Activated CD4-positive, alpha-beta T cell treated with anti-CD3 and anti-CD28 coated beads for 36 hours (primary cell): ENCODE measurements at places on chromosomes 13 and 19. TPM values are rescaled to one million over a fixed set of nuclear protein-coding genes. Genes with fewer than 3 reads are reported as not detected.

The KLK3 gene
- total RNA-seq, result not detected

The JSRP1 gene
- 0.39 TPM for total RNA-seq

DNA sequence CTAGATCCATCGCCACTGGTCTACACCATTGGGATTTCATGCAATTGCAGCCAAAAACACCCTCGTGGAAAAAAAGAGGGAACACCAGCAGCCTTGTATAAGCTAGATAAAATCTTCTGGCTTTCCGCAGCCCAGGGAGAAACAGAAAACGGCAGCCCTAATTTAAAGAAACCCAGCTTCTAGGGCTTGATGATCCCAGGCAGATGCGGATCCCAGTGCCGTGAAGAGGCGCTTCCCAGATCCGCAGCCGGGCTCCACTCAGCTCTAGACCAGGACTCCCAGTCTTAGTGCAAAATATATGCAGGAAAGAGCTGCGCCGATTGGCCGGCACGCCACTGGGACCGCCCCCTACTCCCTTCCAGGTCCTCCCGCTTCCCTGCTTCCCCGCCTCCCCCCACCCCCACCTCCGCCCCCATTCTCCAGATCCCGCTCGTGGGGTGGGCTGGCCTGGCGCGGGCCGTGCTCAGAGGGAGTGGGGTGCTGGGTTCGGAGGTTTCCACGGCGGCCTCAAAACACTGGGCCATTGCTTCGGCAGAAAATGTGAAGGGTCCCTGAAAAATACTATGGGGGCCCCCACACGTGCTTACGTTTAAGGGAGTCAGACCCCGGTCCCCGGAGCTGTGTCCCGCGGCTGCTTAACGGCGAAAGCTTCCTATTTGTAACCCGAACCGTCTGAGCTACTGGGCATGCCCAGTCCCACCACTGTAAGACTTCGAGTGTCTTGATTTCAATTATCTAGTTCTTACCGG is 63.1 kb downstream of the SERP2 start:
- H3K27ac ChIP-seq, result peak overlapping the region; percentile 45
- peaks cover 11% of the 10 kb centered on the region for H3K27me3 ChIP-seq
- peaks cover 18% of the 10 kb centered on the region for H3K4me1 ChIP-seq
- H3K4me3 ChIP-seq, result peak overlapping the region; percentile 73
- peak; percentile 62 for DNase-seq

DNA sequence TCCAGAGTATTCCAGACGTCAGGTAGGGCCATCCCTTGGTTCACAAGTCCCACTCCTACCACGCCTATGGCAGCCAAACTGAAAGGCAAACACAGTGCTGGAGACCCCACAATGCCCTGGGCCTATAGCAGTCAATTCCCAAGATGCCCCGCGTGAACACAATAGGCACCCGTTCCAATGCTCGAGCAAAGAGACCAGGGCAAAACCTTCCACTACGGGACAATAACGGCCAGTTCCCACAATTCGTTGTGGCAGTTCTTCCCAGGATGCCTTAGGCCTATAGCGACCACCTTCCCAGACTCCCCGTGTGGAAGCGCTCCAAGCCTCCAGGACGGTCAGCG is 538 bp downstream of the ZNF428 start:
- H3K27ac ChIP-seq, result peak overlapping the region; percentile 99
- H3K4me3 ChIP-seq, result peak overlapping the region; percentile 94
- no peaks in the 10 kb centered on the region for H3K27me3 ChIP-seq
- peak; percentile 79 for DNase-seq

DNA sequence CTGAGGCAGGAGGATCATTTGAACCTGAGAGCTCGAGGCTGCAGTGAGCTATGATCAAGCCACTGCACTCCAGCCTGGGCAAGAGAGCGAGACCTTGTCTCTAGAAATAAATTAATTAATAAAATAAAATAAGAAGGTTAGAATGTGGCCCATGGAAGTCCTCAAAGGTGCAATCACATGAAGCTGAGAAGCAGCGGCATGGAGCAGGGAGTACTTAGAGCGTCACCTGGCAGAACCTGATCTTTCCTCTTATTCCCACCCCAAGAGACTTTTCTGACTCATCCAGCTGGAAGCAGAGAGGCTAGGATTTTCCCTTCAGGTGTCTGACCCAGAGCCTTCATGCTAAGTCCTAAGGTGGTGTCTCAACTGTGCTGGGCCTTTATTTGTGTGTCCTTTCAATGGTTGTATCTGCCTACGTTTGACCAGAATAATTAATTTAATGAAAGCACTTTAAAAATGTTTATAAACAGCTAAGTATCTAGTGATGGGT is 8.9 kb upstream of the MRPS31 start:
- no peaks in the 10 kb centered on the region for H3K36me3 ChIP-seq
- H3K27me3 ChIP-seq, result no peaks in the 10 kb centered on the region
- DNase-seq, result no peak
- peaks cover 26% of the 10 kb centered on the region for H3K4me1 ChIP-seq
- no peak overlapping the region for H3K4me3 ChIP-seq
- no peak overlapping the region for H3K27ac ChIP-seq

DNA sequence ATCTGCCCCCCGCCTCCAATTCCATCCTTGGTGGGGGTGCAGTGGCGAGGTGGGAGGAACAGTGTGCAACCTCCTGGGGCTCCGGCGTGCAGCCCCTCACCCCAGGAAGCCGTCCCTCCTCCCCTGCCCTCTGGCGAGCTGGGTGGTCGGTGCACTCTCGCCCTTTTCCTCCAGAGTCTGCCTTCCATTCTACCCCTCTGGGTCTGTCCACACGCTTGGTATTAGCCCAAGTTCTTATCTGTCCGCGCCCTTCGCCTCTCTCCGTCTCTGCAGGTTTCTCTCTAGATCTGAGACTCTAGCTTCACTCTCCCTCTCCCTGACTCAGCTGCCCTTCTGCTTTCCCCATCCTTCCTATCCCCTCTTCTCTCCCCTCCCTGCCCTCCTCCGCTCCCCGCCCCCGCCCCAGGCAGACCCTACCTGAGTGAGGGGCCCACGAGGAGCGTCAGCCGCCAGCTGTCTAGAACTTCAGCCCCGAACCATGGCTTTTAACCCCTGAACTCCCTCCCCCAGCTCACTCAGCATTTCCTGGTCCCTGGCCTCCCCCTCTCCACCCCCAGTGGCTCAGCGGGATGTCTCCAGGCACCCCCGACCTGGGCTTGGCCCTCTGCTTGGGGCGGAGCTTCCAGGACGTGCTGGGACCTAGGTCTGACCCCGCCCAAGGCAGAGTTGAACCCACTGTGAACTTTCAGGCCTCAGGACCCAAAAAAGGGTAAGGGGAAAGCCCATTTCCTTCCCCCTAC is 499 bp upstream of the KLK13 start:
- H3K4me1 ChIP-seq, result no peaks in the 10 kb centered on the region
- H3K4me3 ChIP-seq, result no peak overlapping the region
- no peaks in the 10 kb centered on the region for H3K36me3 ChIP-seq

DNA sequence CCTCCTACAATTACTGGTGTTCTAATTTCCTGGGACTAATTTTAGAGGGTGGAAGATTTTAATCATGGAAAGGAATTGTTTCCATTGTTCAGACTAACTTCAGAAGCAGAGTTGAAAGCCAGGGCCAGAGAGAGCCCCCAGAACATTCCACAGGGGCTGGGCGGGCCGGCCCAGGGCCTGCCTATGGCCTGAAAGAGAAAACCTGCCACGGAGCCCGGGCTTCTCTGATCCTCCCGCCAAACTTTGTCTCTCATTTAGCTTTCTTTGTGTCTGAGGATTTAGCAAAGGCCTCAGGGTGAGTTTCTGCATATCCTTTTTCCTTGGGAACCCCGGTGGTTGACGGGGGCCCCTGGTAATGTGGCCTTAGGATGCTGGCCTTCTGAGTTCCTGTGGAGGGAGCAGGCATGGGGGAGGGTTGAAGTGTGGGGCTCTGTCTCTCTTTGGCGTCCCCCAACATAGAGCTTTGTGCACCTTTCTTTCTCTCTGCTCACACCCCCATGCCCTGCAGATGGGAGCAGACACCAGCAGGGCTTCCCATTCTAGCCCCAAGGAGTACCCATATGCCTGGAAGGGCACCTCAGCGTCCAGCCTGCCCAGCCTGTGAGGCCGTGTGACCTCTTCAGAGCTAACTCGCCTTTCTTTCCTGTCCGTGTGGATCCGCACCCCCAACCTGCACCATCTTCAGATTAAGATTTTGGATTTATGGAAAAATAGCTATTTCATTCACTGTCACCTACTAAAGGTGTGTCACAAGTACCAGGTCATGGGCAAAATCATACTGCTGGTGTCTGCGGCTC is 539.5 kb downstream of the FGF9 start:
- H3K4me3 ChIP-seq, result no peak overlapping the region
- H3K4me1 ChIP-seq, result peaks cover 11% of the 10 kb centered on the region
- no peak for DNase-seq
- no peak overlapping the region for H3K27ac ChIP-seq

- no peak overlapping the region for H3K4me3 ChIP-seq
- H3K4me1 ChIP-seq, result no peaks in the 10 kb centered on the region
- H3K27me3 ChIP-seq, result no peaks in the 10 kb centered on the region
- H3K36me3 ChIP-seq, result peaks cover 19% of the 10 kb centered on the region
- DNase-seq, result no peak
- no peak overlapping the region for H3K27ac ChIP-seq
Measured at GRCh38 chr19:17148130-17148529, 67.0 kb upstream of the USE1 start.

GRCh38 chr19:51071095-51071405 is 6.2 kb upstream of the KLK13 start:
- H3K27me3 ChIP-seq, result peaks cover 24% of the 10 kb centered on the region
- H3K36me3 ChIP-seq, result no peaks in the 10 kb centered on the region
- no peaks in the 10 kb centered on the region for H3K4me1 ChIP-seq
- no peak overlapping the region for H3K4me3 ChIP-seq

- H3K27ac ChIP-seq, result peak overlapping the region; percentile 75
- H3K36me3 ChIP-seq, result peaks cover 63% of the 10 kb centered on the region
- H3K4me1 ChIP-seq, result peaks cover 75% of the 10 kb centered on the region
- no peaks in the 10 kb centered on the region for H3K27me3 ChIP-seq
- H3K4me3 ChIP-seq, result no peak overlapping the region
Measured at GRCh38 chr19:16115301-16116039, 3.8 kb downstream of the RAB8A start.

GRCh38 chr13:93268327-93269028 is 41.9 kb downstream of the GPC6 start:
- no peaks in the 10 kb centered on the region for H3K36me3 ChIP-seq
- H3K27ac ChIP-seq, result no peak overlapping the region
- H3K4me3 ChIP-seq, result no peak overlapping the region
- no peak for DNase-seq

DNA sequence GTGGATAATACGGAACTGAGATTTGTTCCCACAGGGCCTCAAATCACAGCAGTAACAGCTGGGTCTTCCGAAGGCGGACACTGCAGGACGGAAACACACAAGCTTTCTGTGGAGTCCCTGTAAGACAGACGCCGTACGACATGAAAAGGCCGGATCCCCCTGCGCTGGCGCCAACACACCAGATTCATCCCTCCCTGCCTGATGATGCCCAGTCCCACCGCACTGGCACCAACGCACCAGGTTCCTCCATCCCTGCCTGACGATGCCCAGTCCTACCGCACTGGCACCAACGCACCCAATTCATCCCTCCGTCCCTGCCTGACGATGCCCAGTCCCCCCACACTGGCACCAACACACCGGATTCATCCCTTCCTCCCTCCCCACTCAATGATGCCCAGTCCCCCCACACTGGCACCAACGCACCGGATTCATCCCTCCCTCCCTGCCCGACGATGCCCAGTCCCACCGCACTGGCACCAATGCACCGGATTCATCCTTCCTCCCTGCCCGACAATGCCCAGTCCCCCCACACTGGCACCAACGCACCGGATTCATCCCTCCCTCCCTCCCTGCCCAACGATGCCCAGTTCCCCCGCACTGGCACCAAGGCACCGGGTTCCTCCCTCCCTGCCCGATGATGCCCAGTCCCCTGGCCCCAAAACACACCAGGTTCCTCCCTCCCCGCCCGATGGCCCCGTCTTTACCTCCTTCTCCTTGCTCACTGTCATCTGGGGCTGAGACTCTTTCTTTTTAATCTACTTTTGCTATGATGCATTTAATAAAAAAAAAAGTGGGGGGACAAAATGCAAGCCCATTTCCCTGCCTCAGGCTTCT is 55.1 kb downstream of the RASA3 start:
- H3K4me1 ChIP-seq, result peaks cover 44% of the 10 kb centered on the region
- H3K27me3 ChIP-seq, result no peaks in the 10 kb centered on the region
- H3K36me3 ChIP-seq, result peaks cover 11% of the 10 kb centered on the region
- DNase-seq, result no peak

DNA sequence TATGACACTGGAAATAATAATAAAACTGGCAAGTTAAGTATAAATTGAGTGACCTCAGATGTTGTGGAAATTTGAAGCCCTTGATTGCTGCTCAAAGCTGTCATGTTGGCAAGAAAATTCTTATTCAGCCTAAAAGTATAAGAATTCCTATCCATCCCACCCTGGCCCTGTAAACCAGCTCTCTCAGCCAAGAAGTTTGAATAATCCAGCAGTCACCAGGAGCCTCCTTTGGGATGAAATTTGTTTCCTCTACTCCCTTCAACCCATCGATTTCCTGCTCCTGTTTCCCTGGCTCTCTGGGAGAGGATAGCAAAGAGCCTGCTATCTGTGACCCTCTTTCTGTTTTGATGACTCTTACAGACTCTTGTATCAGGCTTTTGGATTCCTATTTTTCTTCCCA is 169.3 kb downstream of the LHFPL6 start:
- H3K27me3 ChIP-seq, result peaks cover 29% of the 10 kb centered on the region
- H3K36me3 ChIP-seq, result no peaks in the 10 kb centered on the region
- H3K4me3 ChIP-seq, result no peak overlapping the region
- no peak overlapping the region for H3K27ac ChIP-seq
- DNase-seq, result no peak

- H3K36me3 ChIP-seq, result no peaks in the 10 kb centered on the region
- DNase-seq, result no peak
- H3K27ac ChIP-seq, result no peak within 1 kb of the TSS
- H3K4me1 ChIP-seq, result peaks cover 5% of the 10 kb centered on the region
Measured at GRCh38 chr19:16888629-16889365, at the start of gene F2RL3. Gene F2RL3, plus strand, starts transcription at chr19:16888999. Its CDS starts 191 bp downstream, at chr19:16889190.

DNA sequence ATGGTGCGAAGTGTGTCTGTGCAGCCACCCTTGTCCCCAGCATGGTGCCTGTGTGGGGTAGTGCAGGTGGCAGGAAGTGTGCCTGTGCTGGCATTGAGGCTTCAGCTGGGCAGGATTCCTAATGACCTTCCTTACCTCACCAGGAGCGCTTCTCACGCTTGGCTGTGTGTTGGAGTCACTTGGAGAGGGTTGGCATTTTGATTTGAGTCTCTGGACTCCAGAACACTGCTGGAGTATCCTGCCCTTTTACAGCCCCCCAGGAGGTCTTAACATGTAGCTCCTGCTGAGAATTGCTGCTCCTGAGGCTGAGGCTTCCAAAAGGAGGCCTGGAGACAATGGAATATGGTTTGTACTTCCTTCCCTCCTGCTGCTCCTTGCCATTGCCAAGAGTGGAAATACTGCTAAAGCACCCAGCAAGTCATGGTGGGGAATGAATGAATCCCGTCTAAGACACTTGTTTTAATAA is 87.1 kb downstream of the ARHGEF7 start:
- DNase-seq, result no peak
- no peaks in the 10 kb centered on the region for H3K27me3 ChIP-seq
- peaks cover 34% of the 10 kb centered on the region for H3K36me3 ChIP-seq
- peaks cover 59% of the 10 kb centered on the region for H3K4me1 ChIP-seq
- H3K4me3 ChIP-seq, result no peak overlapping the region
- H3K27ac ChIP-seq, result peak overlapping the region; percentile 70

GRCh38 chr13:60286707-60287106 is 110.3 kb upstream of the TDRD3 start:
- DNase-seq, result no peak
- no peaks in the 10 kb centered on the region for H3K4me1 ChIP-seq
- H3K36me3 ChIP-seq, result no peaks in the 10 kb centered on the region
- no peaks in the 10 kb centered on the region for H3K27me3 ChIP-seq
- no peak overlapping the region for H3K4me3 ChIP-seq
